NCI-H526 treated with DMSO at 0.1 percent for 48 hours (cell line): ENCODE measurements at places on chromosomes 1 and 21.

DNA sequence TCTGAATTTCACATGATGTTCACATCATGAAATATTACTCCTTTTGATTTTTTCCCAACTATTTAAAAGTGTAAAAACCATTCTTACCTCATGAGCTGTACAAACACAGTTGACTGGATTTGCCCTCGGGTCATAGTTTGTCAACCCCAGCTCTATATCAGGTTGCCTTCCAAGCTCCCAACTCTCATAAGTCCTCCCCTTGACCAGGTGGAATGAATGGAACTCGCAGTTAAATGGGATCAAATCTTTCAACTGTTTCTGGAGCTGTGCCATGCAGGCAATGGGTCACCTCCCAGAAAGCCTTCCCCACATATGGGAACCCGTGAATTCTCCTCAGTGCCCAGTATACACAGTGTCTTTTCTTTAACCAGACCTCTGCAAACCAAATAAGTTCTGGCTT, 169.8 kb upstream of the FOXD3 start:
- DNase-seq = no peak

- DNase-seq = no peak
These were observed 9.9 kb upstream of the TSNAX start for GRCh38 chr1:231518485-231519034.

DNA sequence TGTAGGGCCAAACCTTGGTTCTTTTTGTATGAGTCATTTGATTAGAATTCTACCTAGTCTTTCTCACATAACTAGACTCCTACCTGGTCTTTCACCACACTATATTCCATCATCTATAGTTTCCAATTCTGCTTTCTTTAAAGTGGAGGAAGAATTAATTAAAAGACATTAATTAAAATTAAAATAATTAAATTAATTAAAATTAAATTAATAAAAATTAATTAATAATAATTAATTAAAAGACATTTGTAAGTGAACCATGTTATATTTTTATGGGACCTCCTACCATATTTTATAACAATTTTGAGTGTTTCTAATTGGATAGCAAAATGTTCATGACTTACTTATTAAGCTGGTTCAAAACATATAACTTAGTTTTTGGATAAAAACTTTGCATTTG, 77.4 kb downstream of the CCDC18 start:
- DNase-seq = no peak

DNA sequence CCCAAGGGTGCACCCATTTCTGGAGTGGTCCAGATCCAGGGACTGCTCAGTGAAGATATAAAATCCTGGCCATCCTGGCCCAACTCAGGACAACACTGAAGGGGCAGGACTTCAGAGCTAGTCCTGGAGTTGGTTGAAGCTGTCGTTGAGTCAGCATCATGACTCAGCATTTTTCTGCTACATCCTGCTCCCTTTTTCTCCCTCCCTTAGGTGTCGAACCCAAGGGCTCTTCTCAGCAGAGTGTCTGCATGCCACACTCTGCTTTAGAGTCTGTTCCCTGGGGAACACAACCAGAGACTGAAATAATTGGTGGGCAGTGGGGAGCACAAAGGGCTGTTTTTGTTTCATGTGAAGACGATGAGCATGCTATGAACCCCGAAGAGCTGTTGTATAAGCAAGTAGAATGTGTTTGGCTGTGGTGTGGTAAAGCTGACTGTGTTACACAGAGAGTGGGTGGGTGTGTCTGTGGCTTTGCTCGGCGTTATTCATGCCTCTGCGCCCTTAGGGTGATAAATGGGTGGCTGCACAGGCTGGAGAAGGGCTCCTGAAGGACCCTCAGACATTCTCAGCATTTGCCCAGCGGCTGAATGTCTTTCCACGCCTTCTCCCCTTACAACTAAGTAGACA, 167.2 kb downstream of the CYYR1 start:
- no peak for DNase-seq

- no peak for DNase-seq
These were observed 21.4 kb downstream of the TGFB2 start for GRCh38 chr1:218366322-218367052.

- no peak for DNase-seq
These were observed 6.8 kb downstream of the ATP1A1 start for GRCh38 chr1:116379674-116380498.

- no peak for DNase-seq
These were observed 161.6 kb downstream of the LRRC40 start for GRCh38 chr1:70043804-70044203.

DNA sequence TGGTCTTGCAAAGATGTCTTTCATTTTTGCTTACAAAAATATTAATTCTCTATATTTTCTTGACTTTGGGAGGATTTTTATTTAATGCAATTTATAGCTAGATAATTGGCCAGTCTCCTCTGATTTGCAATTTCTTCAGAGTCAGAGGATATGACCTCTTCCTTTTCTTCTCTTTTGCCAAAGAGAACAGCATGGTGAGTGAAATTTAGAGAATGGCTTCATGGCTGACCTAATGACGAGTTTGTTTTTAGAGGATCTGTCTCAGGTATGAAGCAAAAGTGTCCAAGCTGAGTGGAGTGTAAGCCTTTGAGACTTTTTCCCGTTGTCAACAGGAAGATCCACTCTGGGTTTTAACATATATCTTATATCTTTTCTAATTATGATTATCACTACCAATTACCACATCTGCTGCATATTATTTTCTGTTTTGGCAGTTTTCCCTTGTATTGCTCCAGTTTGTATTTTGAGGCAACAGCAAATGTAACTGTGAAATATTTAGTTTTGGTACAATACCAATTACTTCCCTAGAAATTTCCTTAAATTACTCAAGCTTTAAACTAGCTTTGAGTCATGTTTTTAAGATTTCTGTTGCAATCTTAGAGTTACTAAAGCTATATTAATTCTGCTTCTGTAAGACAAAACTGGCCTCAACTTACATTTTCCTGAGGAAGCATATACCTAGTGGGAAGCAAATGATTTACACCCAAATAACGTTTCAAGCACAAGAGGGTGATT, 332.8 kb upstream of the ZRANB2 start:
- no peak for DNase-seq

GRCh38 chr1:201444792-201445191, 23.3 kb upstream of the TNNI1 start:
- DNase-seq = no peak

- no peak for DNase-seq
These were observed 18.6 kb downstream of the FAM151A start for GRCh38 chr1:54604572-54605370.

DNA sequence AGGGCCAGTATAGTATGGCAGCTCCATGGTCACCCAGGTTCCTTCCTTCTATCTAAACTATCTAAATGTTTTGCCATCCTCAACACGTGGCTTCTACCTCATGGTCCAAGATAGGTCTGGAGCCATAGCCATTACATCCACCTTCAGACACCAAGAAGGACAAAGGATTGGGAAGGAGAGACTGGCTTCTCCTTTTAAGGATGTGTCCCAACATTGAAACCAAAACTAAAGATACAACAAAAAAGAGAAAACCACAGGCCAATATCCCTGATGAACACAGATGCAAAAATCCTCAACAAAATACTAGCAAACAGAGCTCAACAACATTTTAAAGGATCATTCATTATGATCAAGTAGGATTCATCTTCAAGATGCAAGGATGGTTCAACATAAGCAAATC, 24.8 kb downstream of the HSD11B1 start:
- DNase-seq = no peak

DNA sequence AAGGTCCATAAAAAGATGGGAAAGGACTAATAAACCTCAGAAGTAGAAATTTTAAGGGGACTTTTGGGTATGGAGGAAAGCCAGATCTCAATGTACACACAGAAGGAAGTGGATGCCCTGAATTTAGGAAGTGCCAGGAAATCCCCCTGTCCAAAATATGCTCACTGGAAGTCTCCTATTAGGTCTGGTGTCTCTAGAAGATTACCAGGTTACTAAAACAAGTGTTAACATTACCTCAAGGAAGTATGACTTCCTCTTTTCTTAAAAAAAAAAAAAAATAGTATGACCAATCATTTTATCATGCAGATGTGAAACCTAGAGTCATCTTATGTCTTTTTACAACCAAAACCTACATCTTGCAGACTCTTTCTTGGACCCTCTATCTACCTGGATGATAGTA, 30.7 kb downstream of the CD58 start:
- DNase-seq = no peak

DNA sequence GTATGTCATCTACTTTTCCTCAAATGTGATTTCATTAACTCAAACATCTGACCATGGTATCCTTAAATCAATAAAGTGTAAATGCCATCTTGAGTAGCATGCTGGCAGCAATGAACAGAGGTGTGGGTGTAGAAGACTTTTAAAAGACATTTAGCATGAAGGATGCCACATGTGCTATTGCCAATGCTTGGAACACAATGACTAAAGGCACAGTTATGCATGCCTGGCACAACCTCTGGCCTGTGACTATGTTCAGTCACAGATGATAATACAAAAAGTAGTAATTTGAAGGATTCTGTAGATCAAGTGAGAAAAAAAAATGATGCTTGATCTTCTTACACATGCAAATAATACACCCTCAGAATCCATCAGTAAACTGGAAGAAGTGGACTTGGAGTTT, 938.9 kb upstream of the ADGRL4 start:
- DNase-seq = no peak

DNA sequence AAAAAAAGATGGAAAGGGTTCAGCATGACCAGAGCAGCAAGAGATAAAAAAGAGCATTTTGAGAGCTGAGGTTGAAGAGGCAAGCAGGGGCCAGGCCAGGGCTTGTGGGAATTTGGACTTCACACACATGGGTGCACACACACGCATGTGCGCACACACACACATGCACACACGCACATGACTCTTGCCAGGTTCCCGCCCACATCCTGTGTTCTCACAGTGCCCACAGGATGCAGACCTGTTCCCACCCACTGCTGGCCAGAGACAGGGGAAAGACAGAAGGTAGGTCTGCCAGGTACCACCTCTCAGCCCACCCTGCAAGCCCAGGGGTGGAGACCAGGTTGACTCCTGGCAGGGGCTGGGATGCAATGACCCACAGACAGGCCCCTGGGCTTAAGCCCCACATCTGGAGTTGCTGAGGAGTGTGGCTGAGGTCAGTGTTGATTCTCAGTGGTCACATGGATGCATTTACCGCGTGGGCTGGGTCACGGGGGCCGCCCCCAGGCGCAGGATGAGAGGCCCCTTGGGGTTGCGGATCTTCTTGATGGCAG, 4.4 kb downstream of the COL16A1 start:
- DNase-seq = no peak

GRCh38 chr1:33641104-33641830, 168.8 kb downstream of the ZSCAN20 start:
- peak; percentile 30 for DNase-seq

- DNase-seq = no peak
These were observed 105.0 kb upstream of the SAMD11 start for GRCh38 chr1:818618-819291.

GRCh38 chr1:36663772-36664430, 181.2 kb upstream of the CSF3R start:
- no peak for DNase-seq

DNA sequence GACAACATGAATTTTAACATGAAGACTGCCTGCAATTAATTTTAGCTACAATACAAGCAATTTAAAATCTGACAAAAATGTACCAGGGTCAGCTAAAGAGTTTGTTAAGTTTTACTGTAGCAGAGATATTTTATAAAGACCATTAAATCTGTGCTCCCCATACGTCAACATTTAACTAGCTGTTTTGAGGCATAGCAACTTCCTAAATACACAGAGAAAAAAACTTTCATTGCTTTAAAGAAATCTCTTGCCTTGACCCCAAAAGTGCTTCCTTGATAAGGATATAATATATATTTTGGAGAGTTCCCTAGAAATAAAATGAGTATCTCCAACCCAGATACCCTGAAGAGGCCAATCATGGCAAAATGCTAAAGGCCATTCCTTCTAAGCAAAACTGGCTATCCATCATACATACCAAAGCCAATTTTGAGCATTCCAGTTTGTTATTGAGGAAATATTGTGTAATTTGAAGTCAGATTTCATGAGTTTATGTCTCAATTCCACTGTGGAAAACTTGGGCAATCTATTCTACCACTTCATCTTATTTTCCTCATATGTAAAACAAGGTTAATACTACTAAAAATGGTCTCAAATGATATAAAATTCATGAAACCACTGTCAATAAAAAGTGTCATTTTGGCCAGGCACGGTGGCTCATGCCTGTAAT, 19.1 kb downstream of the ASPM start:
- DNase-seq = no peak

DNA sequence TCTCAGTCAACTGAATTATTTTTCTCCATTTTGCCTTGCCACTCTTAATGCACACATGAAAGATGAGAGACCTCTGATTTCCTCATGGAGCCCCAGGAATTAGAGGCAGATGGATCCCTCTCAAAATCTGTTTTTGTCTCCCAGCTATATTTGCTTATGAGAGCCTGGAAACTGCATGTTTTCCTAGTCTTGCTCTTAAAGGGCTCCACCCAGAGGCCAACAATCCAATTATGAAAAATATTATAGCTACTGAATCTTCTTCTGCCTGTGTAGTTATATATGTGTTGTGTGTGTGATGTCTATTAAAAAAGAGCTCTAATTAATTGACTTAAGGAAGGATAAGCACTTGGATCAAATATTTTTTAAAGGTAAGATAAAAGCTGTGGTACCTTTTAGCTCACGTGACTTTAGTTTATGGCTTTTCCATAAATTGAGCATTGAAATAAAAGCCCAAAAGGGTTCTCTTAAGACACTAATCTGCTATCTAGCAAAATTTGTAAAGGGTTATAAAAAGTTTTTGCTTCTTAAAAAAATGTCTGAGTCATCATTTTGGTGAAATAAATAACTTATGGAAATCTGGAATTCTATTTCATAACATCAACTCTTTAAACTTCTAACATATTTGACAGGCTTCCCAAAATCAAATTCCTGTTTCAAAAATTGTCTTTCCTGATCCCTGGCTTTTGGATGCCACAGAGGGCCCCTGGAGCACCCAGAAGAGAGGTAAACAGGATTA, 31.2 kb upstream of the TSPEAR start:
- peak; percentile 37 for DNase-seq

DNA sequence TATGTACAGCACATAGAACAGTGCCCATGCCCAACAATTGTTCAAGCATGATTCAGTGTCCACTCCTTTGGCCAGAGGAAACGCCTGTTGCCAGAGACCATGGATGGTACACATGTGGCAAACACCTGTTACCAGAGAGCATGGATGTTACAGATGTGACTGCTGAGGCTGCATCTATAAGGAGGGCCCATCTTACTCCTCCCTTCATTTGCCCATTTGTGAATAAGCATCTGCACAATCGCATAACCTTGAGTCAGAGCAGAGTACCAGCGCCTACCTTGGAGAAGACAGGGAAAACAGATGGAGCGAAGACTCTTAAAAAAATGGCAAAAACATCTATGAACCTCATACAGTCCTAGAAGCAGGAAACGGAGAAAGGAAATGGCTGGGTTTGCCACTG, 36.6 kb upstream of the CACHD1 start:
- DNase-seq = no peak

DNA sequence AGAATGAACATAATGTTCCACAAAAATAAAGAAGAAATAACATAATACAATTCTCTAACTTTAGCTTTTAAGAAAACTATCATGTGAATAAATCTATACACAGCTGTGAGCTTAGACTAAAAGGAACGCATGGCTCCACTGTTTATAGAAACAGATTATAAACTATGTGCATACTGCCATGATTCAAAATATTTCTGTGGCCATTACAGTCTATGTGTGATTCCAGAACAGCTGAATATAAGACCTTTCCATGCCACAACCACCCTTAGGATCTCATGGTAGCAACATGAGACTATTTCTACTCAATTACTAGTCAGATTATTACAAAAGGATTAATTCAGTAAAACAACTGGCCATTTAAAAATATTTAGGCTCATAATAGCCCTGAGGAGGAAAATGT, 3.9 kb downstream of the CHML start:
- DNase-seq = no peak
